Cortex of kidney (tissue), 1 donor: ENCODE measurements at places on chromosomes 16 and 17.

DNA sequence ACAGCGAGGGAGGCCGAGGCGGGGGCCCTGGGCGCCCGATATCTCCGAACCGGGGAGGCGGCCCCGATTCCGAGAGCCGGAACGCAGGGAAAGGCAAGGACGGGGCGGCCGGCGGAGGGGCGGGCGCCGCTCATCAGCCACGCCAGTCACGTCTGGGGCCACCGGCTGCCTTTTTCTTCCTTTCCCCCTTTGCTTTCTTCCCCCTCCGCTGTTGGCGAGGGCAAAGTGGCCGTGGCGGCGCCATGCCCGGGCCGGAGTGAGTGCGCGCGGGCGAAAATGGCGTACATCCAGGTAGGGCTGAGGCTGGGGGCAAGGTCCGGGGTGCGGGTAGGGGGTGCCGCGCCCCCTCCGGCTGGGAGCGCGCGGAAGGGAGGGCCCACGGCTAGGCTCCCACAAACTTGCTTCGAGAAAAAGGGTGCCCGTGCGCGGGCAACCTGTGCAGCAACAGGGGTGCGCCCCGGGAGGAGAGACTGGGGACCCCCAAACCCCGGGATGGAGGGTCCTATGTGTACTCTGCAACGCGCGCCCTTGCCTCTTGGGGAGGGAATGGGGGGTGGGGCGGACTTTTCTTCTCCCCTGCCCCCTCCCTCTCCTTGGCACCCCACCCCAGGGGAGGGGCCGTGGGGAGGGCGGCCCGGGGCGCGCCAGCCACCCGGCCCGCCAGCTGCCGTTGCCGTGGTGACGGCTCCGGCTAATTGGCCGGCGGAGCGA is 486 bp downstream of the SYT17 start:
- no peak for DNase-seq

GRCh38 chr16:4917117-4917516 is 19.8 kb downstream of the PPL start:
- no peak for DNase-seq

DNA sequence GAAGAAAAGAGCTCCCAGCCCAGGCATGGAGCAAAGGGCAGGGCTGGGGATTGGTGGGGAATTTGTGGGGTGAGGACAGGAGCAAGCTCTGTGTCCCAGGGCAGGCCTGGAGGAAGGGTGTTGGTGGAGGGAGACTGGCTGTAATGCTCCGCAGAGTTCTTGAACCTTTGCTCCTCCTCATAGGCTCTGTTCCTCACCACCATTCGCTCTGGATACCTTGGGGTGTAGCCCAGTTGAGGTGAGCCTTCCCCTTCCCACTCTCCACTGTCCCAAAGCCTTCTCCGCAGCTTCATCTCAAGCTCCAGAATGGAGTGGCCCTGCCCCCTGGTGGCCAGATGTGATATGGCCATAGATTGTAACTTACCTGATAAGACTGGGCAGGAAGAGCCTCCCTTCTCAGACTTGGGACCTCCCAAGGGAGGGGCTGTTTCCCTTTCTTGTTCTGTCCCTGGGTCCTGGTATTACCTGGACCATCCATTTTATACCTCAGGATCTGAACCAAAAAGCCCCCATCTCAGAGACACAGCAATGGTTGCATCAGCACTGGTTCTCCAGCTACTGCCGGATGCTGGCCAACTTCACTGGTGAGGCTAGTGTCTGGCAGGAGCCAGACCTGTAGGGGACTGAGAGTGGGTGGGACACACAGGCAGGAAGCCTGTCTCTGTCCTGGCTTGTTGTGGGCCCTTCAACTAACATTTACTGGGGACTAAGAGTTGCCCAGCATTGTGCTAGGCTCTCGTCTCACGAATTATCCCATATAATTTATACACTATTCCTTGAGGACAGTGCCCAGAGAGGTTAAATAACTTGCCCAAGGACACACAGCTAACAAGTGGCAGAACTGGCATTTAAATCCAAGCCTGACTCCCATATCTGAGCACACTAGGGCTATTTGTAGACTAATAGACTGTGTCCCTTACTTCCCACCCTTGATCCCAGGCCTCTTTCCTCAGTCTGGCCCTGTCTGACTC is 19.1 kb upstream of the STAC2 start:
- DNase-seq = no peak

DNA sequence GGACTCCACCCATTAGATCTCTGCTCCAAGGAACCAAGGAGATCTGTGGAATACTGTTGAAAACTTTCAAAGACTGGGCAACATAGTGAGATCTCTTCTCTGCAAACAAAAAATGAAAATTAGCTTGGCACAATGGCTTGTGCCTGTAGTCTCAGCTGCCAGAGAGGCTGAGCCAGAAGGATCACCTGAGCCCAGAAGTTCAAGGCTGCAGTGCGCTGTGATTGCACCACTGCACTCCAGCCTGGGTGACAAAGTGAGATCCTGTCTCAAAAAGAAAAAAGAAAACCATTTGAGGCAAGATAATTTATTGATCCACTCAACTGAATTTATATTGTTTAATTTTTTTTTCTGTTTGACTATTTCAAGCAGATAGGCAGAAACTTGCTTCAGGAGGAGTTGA is 54.8 kb downstream of the CHD9NB start:
- no peak for DNase-seq

DNA sequence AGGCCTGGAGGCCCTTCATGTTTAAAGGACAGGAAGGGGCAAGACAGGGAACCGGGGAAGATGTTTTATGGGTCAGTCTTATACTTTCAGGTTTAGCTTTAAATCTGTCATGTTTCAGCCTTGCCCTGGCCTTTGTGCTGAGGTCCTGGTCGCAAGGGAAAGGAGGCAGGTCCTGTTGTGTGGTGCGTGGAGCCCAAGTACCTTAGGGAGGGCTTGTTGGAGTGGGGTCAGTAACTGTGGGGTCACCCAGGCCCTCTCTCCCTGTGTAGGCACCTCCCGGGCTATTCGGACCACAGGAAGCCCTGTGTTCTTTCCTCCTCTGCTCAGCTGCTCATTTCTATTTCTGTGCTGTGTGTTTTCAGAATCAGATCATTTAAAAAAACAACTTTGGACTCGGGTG is 42.7 kb downstream of the MPRIP start:
- no peak for DNase-seq

GRCh38 chr17:57485916-57486881 is 229.9 kb downstream of the MSI2 start:
- DNase-seq = no peak

DNA sequence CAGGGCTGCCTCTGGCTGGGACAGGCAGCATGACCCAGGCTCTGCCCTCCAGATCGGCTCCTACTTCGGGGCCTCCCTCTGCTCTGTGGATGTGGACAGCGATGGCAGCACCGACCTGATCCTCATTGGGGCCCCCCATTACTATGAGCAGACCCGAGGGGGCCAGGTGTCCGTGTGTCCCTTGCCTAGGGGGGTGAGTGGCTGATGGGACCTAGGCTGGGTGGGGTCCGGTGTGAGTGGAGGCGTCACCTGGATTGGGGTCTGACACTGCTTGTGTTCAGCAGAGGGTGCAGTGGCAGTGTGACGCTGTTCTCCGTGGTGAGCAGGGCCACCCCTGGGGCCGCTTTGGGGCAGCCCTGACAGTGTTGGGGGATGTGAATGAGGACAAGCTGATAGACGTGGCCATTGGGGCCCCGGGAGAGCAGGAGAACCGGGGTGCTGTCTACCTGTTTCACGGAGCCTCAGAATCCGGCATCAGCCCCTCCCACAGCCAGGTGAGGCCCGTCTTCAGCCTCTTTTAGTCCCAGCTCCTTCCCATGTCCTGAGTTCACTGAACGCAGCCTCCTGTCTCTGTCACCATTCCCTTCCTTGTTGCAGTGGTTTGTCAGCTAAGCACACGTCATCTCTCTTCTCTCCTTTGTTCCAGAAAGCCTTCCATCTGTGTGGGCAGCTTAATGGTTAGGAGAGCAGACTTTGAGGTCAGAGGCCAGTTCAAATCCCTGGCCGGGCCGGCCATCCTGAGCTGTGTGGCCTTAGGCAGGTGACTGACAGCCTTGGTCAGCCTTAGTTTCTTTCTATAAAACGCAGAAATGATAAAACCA is 16.9 kb downstream of the COX6A2 start:
- DNase-seq = no peak

DNA sequence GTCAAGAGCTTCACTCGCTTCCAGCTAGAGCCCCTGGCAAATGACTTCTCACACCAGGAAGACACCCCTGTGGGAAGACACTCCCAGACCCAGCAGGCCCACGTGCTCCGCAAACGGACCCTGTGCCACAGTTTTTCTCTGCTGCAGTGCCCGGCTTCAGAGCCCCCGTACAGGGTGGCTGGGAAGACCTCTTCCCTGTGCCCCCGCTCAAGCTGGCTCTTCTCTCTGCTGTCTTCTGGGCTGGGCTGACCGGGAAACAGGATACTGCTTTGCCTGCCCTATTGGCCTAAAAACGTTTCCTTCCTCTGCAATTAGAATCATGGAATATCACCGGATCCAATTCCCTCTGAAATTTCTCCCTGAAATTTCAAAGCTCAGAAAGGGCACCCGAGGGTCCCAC is 63.7 kb upstream of the CRHR1 start:
- no peak for DNase-seq

DNA sequence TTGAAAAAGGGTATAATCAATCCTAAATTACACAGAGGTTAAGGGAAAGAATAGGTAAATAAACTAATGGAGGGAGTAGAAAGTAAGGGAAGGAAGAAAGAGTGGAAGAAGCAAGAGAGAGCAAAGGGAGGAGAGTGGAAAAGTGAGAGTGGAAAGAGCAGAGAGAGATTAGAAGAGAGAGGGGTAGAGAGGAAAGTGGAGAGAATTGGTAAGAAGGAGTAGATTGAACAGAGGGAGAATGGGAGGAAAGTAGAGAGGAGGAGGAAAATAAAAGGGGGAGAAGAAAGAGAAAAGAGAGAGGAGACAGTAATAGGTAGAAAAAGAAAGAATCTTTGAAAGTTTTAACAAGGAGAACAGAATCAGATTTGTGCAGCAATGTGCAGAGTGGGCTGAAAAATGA is 24.9 kb downstream of the TERB1 start:
- DNase-seq = no peak

DNA sequence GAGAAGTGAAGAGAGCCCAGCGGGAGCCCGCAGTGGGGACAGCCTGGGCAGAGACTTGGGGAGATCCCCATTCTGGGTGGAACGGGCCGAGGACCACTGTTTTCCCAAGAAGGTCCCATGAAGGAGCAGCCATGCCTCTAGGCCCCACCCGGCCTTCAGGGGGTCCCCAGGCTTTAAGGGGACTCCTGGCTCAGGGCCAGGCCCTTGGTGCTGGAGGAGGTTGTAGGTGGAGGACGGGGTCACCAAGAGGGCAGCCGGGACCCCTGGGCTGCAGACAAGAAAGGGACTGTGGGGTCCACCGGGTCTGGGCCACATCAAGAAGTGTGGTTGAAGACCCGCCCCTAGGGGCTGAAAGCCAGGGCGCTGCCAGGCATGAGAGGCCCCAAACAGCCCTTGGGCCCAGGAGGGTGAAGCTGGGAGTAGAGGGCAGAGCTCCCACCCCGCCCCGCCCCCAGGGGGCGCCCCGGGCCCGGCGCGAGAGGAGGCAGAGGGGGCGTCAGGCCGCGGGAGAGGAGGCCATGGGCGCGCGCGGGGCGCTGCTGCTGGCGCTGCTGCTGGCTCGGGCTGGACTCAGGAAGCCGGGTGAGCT is at the start of gene PRSS21:
PRSS21 (plus strand) TSS at position 487 of the 589 bp plus-strand sequence; CDS start at position 519, 32 bp downstream.
- no peak for DNase-seq

DNA sequence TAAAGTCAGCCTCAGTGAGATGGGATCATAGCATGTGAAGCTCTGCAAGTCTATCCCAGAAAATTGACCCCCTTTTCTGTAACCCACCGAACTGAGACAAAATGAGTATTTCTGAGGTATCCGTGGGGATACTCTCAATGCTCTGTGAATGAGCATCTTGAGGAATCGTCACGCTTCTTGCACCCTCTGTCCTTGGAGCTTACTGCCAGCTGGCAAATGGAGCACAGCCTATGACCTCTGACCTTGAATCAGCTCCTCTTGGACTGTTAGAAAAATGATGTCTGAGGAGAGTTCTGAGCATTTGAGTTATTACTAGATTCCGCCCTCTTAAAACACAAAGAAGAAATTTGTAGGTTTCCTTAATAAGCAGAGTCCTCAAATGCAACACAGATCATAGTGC is 342.1 kb downstream of the ZFHX3 start:
- DNase-seq = no peak

DNA sequence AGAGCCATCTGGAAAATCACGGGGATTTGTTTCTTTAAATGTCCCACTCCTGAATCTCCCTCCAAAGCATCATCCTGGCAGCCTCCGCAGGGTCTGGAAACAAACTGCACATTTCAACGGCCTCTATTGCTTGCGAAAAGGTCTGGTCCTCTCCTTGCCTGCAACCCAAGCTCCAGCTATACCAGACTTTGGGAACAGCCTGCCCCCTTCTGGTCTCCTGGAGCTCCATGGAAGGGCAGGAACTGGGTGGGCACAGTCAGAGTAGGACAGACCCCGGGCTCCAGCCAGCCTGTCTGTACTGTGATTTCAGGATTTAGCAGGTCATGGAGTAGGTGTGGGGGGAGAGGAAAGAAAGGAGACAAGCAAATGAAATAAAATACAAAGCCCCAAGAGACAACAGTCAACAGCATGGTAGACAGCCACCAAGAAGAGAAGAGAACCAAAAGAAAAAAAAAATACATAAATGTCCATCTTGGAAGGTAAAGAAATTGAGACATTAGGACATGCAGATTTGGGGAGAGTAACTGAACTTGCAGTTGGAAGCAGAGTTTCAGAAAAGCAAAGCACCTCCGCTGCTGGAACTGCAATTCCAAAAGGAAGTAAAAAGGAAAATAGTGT is 2.7 kb downstream of the XYLT1 start:
- no peak for DNase-seq

DNA sequence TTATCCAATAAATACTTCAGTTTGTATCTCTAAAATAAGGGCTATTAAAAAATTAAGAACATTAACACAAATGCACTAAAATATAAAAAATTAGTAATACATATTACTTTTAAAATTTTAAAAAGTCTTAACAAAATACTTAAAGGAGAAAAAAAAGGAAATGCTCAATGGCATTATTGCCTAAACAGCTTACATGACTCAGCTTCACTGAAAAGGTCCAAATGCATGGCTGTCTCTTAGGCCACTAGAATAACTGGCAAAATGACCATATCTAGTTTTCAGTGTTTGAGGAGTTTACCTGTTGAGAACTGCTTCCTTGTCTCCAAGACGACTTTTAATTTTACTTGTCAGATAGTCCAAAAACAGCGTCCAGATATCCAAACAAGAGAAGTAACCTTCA is 66.0 kb downstream of the XPO6 start:
- no peak for DNase-seq

DNA sequence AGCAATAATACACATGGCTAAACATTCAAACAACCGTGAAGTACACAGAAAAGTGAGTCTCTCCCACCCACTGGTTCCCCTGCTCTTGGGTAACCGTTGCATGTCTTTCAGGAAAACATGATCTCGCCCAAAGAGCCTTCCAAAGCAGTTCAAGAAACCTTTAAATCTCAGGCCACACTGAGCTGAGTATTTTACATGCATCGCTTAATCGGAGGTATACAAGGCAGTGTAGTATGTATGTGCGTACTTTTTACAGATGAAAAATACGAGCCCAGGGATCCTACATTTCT is 741 bp upstream of the DEXI start:
- DNase-seq = no peak

- DNase-seq = no peak
These were observed 19.3 kb downstream of the POLR3K start for GRCh38 chr16:33877-34647.
